EH (cell line): ENCODE measurements at places on chromosomes 11 and 22.

DNA sequence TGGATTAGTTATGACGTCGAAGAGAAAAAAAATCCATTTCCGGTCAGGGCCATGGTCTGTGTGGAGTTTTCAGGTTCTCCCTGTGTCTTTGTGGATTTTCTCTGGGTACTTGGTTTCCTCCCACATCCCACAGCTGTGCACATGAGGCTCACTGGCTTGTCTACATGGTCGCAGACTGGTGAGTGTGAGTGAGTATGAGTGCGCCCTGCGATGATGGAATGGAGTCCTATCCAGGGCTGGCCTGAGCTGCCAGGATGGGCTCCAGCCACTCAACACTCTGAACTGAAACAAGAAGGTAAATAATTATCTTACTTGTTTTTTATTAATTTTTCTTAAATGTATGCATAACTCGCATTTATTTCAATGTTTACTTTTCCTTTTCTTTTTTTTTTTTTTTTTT lies 10.8 kb downstream of the MMP3 start:
- DNase-seq, result no peak

GRCh38 chr11:126104420-126104819 lies 41.8 kb upstream of the CDON start:
- no peak for DNase-seq

- DNase-seq, result no peak
Observed at GRCh38 chr11:115896084-115896483, 391.9 kb upstream of the CADM1 start.

DNA sequence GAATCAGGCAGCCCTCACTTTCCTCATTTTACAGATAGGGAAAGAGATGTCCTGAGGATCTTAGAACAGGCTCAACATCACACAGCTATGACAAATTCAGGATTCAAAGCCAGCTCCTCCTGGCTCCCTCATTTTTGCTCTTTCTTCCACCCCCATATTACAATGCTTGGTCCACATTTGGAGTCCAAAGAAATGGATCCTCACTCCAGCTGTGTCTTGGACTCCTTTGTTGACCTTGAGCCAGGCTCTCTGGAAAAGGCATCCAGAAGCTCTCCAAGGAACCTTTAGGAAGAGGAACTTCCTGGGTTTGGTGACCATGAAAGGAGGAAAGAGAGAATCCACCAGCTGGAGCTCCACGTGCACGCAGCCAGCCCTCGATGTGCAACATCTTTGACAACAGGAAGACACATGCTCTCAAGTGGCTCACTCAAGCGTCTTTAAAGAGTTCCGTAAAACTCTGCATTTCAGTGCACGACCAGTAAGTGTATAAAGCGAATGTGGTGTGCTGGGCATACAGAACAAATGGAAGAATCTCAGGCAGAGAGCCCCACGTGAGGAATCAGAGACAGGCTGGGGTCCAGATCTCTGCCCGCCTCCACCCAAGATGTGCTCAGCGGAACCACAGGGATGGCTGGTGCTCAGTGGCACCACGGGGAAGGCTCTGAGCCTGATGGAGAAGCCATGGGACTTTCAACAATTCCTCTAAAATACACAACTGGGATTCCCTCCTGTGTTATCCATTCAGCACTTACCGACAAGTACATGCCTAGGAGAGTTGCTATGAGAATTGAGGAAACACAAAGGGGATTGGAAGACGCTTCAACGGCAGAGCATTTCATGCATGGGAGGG lies 48.4 kb downstream of the ISX start:
- DNase-seq, result no peak

- peak; percentile 43 for DNase-seq
Observed at GRCh38 chr11:105298630-105299029, 159.1 kb upstream of the CARD18 start.

- peak; percentile 9 for DNase-seq
Observed at GRCh38 chr11:108223348-108224149, 682 bp downstream of the ATM start.

DNA sequence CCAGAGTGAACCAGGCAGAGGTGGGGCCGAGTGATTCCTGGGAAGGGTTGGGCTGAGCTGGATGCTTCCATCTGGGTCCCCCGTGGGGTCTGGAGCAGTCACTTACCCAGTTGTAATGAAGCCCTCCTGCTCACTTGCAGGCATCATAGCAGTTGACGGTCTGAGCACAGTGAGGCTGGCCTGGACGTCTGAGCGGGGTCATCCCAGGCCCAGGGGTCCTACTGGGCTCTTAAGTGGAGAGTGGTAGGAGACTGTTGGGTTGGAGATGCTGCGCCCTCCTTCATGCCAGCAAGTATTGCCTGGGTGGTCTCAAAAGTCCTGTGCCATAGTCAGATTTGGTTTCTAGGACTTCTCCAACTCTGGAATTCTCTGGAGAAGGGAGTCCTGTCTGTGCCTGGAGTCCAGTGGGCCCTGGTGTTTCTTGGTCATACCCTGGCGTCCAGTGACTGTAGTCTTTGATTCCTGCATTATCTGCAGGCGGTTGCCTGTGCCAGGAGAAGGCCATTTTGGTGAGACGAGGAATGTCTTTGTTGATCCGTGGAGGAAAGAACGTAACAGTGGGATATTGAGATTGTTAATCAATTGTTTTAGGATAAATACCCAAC lies 82.3 kb downstream of the TBC1D22A start:
- DNase-seq, result no peak

DNA sequence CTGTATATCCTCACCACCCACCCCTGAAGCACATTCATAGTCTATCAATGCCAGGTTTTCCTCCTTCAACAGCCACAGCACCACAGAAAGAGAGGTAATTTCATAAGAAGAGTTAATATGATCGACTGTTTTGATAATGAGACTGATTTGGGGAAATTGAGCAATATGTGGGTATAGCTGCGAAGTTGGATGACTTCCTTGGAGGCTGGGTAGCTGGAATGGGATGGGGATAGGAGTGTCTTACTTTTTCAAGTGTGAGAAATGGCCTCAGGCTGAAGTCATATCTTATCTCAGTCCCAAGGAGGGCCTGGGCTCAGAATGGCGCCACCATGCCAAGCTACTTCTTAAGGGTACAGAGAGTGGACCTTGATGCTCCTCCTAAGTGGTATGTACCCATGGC lies 187.6 kb upstream of the CCDC90B start:
- DNase-seq, result no peak

GRCh38 chr11:45210846-45211245 lies 64.4 kb downstream of the PRDM11 start:
- DNase-seq, result no peak

DNA sequence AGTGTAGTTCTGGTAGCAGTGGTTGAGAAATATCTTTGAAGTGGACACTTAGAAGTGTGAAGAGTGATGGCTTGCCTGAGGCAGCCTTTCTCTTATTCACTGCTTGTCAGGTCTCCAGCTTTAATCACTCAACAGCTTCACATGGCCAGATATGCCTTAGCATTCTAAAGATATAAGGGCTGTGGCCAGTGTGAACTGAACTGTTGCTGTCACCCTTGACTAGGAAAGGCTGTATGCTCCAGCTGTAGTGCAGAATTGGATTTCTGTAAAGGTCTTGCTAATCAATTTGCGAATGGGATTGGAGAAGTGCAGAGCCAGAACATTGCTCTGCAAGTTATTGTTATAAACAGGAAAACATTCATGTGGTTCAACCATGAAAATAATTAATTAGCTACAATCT lies 266.7 kb downstream of the TMEM135 start:
- no peak for DNase-seq

DNA sequence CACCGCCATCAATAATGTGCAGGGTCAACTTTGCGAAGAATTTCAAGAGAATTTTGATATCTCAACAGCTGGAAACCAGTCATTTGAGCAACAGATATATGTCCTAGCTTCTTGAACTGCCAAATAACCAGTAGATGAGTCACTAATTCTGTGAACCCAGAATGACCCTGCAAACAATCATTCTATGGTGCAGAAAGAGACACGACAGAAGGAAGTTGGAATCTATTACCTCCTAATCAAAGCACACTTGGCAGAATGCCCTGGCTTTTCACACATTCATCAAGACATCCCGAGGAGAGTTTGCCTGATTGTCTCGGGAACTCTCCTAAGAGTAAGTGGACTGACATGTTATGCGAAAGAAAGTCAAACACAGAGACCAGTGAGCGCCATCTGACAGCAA lies 621.1 kb downstream of the OPCML start:
- DNase-seq, result peak; percentile 82

DNA sequence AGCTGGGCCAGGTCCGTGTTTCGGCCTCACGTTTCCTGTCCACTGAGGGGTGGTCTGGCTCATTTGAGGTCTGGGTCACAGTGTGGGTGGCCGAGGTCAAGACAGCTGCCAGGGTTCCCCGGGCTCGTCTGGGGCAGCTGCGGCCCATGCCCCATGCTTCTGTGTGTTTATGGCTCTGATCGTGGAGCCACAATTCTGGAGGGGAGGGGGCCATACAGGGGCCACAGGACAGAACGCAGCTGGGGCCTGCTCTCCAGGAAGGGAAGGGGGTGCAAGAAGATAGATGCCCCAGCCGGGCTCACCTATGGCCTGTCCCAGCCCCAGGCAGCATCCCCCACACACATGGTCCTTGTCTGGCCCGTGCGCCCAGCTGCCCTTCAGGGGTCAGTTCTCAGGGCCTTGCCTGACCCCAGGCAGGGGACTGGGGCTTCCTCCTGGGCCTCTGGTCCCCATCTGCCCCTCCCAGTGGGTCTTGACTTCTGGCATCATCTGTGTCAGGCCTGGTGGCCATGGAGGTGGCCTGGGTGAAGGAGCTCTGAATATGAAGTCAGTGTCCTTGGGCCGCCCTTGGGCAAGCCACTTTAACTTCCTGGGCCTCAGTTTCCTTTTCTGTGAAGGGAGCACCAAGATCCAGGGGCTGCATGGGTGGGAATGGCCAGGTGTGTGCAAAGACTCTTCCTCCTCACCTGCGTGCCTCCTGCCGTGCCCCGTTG lies 8.4 kb downstream of the TSPAN32 start:
- no peak for DNase-seq

DNA sequence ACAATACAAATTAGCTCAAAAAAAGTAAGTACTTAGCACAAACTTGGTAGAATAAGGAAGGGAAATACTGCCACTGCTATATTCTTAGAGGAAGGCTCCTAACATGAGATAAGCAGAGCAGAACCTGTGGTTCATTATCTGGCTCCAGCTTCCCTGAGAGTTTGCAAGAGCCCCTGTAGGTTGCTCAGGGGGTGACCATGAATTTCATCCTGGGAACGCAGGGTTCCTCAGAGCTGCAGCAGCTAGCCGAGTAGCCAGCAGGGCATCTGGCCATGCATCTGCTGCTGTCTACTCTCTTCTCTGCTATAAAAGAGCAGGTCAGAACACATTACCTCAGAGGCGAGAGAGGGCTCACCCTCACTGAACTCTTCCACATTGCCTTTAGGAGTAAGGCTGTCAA lies 67.3 kb downstream of the TRPC6 start:
- DNase-seq, result no peak

- peak; percentile 38 for DNase-seq
Observed at GRCh38 chr11:75667255-75667830, 1.5 kb downstream of the MAP6 start.

DNA sequence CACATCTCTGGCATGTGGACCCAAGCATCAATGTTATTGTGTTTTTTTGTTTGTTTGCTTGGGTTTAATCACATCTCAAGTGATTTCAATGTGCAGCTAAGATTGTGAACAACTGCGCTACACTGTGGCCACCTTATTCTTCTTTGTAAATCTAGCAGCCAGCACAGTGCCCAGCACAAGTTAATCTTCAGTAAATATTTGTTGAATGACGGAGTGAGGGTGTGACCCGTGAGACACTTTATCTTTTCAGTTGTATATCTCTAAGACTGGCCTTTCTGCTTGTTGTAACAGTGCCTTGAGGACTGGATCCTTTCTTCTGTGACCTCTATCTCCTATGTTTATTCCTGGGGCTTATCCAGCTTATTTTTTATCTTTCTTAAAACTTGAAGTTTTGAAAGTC lies 21.4 kb upstream of the AMOTL1 start:
- peak; percentile 38 for DNase-seq

DNA sequence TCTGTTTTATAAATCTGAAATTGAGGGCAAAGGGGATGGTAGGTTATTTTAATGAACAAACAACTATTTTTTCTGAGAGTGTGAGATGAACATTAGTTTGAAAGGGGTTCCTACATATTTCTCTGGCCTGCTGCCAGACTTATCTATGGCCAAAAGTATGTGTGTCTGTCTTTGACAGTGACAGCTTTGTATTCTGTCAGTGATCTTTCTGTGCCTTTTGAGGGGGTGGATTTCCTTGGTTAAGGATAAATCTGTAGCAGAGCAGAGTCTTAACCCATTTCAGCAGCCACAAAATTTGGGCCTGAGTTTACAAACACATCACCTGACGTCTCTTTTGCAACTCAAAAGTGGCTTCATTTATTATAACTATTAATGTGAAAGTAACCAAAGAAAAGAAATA lies 30.9 kb downstream of the ZFTA start:
- DNase-seq, result no peak

GRCh38 chr11:16184588-16184987 lies 171.8 kb downstream of the SOX6 start:
- peak; percentile 91 for DNase-seq

DNA sequence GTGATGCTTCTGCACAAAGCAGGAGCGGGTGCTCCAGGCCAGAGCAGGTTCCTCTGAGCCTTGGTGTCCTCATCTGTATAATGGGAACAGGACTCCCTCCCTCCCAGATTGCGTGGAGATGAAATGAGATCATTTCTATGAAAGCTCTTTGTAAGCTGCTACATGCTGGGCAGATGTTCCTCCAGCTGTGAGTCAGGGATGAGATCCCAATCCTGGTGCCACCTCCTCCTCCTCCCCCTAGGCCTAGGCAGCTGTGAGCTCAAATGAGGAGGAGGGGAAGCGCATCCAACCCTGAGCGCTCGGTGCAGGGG lies 7.0 kb upstream of the CABP2 start:
- DNase-seq, result no peak

- DNase-seq, result no peak
Observed at GRCh38 chr11:64765851-64766665, 6.3 kb upstream of the PYGM start.

DNA sequence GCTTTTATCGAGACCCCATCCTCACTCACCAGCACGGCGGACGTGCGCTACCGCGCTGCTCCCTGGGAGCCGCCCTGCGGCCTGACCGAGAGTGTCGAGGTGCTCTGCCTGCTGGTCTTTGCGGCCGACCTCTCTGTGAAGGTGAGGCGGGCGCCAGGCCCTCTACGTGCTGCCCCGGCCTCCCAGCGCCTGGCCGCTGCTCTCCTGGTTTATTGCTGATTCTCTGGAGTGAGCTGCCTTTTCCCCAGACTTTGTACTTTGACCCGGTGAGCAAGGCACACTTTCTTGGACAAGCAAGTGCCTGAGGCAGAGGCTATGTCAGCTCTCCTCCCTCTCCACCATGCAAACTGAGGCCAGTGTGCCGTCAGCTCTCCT lies 6.5 kb downstream of the TPCN2 start:
- no peak for DNase-seq

DNA sequence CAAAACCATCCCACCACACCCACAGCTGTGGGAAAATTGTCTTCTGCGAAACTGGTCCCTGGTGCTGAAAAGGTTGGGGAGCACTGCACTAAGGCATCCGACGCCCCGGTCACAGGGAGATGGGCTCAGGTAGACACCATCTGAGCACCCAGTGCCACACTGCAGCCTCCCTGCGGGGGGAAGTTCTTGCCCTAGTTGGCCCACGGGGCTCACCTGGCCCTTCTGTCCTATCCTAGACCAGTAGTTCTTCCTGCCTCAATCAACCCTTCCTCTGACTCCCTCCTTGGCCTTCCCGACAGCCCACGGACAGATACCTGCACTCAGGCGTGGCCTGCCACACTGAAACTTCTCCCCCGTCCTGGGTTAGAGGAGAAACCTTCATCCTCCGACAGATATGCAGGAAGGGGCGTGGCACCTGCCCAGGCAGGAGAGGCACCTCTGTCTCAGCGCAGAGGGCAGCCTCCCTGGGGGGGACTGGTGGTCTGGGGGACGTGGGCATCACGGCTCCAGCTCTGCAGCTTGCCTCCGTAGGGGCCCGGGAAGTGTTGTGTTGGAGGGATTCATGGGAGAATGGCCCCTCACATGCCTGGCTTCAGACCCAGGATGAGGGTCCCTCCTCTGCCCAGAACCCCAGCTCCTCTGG lies 4.5 kb downstream of the ANO9 start:
- no peak for DNase-seq
